ENCODE measurements at places on chromosomes 4 and X. TPM values are rescaled to one million over a fixed set of nuclear protein-coding genes. Genes with fewer than 3 reads are reported as not detected.
A peak's percentile ranks its signal among the peaks of the same experiment; 100 is the strongest.

RASL11B gene
- total RNA-seq, result 5.0 TPM

RBM46 gene
- total RNA-seq, result not detected

GRCh38 chr4:76055016-76055415, 19.1 kb upstream of the CXCL11 start:
- H3K4me3 ChIP-seq, result no peak overlapping the region
- no peak for DNase-seq
- no peaks in the 10 kb centered on the region for H3K27me3 ChIP-seq
- H3K4me1 ChIP-seq, result no peaks in the 10 kb centered on the region
- H3K36me3 ChIP-seq, result no peaks in the 10 kb centered on the region

- no peak overlapping the region for H3K4me3 ChIP-seq
- H3K4me1 ChIP-seq, result peaks cover 8% of the 10 kb centered on the region
- peak overlapping the region; percentile 7 for H3K27ac ChIP-seq
- no peaks in the 10 kb centered on the region for H3K27me3 ChIP-seq
- DNase-seq, result no peak
Measured at GRCh38 chr4:185283723-185284122, 74.3 kb downstream of the SNX25 start.

KDR gene
- 27.1 TPM for total RNA-seq

GRCh38 chr4:124936427-124936826, 223.9 kb upstream of the ANKRD50 start:
- peaks cover 32% of the 10 kb centered on the region for H3K4me1 ChIP-seq
- no peak for DNase-seq
- H3K4me3 ChIP-seq, result no peak overlapping the region
- H3K27ac ChIP-seq, result no peak overlapping the region
- H3K36me3 ChIP-seq, result no peaks in the 10 kb centered on the region
- H3K27me3 ChIP-seq, result no peaks in the 10 kb centered on the region

TRPC3 gene
- total RNA-seq, result 0.27 TPM

PDCL2 gene
- total RNA-seq, result not detected
